ENCODE measurements at places on chromosomes 1 and 21. TPM values are rescaled to one million over a fixed set of nuclear protein-coding genes. Genes with fewer than 3 reads are reported as not detected.

DNA sequence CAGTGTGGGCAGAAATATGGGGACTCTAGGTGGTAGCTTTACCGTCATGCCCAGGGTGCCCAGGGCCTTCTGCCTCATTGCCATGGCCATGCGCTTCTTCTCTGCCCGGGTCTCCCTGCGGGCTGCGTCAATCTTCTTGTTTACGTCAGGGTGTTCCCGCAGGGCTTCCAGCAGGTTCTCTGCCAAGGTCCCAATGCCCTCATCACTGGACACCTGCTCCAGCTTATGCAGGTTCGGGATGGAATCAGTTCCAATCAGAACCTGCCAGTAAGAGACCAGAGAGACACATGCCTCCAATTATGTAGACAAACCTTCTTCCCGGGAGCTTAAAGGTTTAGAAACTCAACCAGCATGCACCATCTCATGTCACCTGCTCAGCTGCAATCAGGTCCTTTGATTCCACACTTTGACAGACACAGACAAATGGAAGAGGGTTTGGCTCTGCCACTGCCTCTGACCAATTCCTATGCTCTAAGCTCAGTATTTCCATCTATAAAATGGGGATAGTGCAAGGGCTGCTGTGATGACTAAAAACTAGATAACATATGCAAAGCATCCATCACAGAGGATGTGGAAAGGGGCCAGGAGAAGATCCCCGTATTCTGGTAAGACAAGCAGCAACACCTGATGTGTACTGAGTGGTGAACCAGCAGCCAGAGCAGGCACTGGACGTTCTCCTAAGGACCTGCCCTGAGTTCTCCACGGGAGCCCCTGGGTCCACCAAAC, 121.2 kb downstream of the UBR4 start:
- no peak for DNase-seq

- peak; percentile 1 for DNase-seq
These were observed 271.7 kb upstream of the SNX7 start for GRCh38 chr1:98389809-98390208.

DNA sequence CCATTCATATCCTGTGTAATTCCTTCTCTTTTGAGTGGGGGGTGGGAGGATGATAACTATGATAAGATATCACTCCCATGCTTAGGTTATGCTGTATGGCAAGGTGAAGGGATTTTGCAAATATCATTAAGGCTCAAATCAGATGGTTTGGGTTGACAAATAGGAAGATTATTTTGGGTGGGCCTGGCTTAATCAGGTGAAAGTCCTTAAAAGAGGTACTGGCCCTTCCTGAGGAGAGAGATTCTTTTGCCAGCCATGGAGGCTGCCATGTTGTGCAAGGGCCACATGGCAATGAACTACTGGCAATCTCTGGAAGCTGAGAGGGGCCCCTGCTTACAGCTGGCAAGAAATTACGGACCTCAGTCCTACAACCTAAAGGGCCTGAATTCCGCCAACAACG, 174.6 kb upstream of the FOXD3 start:
- DNase-seq = no peak

DNA sequence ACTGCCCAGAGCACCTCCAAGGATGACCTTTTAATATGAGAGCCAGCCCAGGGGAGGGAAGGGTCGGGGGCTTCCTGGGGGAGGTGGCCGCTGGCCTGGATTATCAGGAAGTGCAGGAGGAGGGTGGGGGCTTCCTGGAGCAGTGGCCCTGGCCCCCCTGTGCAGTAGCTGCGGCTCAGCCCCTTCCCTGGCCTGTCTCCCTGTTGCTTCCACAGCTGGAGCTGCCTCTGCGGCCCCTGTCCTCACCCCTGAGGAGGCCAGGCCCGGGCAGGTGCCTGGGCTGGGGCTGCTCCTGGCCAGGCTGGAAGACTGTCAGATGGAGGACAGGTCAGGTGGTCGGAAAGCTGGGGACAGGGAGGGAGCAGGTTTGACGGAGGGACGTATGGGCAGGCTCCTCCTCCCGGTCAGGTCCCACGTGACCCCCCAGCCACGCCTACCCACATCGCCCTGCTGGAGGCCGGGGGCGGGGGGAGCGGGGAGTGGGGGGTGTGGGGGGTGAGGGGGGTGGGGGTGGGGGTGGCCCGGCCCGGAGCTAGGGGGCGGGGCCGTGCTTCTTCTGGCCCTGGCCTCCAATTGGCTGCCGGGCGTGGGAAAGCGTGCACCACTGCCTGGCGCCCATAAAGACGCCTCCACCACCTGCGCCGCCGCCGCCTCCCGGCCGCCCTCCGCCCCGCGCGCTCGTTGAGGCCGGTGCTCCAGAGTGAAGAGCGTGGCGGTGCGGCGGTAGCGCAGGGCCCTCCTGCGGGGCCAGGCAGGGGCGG, 10.2 kb upstream of the TNFRSF14 start:
- peak; percentile 37 for DNase-seq

DNA sequence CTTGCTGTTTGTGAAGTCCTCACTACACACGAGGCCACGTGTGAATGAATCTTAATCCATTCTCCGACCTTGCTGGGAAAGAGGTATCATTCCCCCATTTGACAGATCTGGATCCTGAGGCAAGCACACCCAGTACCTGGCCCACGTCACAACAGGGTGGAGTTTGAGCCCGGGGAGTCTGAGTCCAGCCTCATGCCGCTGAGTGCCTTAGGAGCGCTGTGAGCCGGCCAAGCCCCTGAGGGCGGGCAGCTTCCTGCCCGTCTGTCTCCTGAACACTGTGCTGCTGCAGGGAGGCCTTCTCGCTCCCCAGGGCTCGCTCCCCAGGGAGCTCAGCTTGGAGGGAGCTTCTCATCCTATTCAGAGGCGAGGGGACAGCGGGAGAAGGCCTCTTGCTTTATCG, 29.7 kb downstream of the SLC45A1 start:
- no peak for DNase-seq

DNA sequence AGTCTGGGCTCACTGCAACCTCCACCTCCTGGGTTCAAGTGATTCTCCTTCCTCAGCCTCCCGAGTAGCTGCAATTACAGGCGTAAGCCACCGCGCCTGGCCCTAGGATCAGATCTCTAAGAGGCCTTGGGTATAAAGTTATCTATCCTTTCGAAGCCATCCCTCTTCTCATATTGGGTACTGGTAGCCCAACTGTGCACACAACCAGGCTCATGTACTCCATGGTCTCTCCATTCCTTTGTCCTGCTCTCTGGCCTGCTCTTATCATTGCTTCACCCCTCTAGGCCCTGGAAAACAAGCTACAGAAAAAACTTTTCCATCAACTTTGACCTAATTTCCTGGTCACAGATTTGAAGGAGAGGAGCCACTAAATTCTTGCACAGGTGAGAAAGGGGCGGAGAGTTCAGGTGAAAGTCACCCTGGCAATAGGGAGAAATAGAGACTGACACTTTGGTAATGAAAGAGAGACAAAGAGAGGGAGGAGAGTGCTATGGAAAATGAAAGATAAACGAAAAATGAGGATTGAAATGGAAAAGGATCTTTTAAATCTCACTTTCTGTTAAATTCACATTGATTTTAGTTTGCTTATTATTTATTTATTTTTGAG, 6.0 kb downstream of the TXNIP start:
- DNase-seq = no peak

DNA sequence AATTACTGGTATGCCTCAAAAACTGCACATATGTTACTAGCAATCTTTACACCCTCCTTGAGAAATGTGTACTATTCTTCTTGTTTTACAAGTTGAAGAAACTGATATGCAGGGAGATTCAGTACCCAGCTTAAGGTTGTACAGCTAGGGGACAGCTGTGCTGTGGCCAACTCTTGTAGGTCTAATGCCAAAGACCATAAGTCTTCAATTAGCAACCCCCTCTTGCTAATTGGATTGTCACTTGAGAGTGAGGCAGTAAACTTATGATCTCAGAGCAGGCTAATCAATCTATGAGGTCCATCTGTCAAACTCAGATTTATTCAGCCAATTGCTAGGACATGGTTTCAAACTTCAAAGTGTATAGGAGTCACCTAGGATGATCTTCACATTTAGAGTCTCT, 492.0 kb upstream of the USP24 start:
- DNase-seq = no peak

DNA sequence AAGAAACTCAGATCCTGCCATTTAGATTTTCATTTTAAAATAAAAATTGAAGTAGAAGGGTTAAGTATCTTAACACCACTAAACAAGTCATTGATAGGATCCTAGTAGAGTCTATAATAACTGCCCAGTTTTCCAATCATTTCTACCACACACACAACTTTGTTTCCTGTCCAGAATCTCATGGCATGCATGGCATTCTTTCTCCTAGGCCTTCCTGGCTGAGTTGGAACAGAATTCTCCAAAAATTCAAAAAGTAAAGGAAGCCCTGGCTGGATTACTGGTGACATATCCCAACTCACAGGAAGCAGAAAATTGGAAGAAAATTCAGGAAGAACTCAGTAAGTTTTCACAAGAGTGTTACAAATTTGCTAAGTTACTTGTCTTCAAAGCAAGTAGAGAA, 111.4 kb upstream of the BMP8A start:
- DNase-seq = no peak

GRCh38 chr1:59045137-59045536, 251.8 kb upstream of the FGGY start:
- no peak for DNase-seq

- DNase-seq = no peak
These were observed 381.4 kb upstream of the ZRANB2 start for GRCh38 chr1:71462247-71462646.

DNA sequence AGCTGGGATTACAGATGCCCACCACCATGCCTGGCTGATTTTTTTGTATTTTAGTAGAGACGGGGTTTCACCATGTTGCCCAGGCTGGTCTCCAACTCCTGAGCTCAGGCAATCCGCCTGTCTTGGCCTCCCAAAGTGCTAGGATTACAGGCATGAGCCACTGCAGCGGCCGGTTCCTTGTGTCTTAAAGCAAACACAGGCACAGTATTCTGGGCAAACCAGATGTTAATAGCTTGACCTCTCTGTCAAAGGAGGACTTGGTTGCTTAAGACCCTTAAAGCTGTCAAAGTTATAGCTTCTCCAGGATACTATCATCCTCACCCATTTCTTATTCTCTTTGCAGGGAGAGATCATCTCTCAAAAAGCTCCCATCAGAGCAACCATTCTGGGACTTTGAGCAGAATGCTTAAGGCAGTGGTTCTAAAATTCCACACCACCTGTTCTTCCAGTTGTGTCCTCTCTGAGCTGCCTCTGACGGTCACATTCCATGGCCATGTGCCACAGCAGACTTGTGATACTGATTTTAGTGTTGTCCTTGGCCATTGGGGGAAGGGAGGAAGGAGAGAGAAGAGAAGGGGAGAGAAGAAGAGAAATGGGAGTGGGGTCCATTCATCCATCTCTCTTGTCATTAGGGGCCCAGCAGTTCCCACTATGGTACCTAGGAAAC, 81.8 kb downstream of the PBX1 start:
- no peak for DNase-seq

GRCh38 chr1:6179564-6180175, 451 bp downstream of the CHD5 start:
- no peak for DNase-seq

GRCh38 chr1:4021136-4021973, 121.3 kb upstream of the C1orf174 start:
- DNase-seq = no peak

DNA sequence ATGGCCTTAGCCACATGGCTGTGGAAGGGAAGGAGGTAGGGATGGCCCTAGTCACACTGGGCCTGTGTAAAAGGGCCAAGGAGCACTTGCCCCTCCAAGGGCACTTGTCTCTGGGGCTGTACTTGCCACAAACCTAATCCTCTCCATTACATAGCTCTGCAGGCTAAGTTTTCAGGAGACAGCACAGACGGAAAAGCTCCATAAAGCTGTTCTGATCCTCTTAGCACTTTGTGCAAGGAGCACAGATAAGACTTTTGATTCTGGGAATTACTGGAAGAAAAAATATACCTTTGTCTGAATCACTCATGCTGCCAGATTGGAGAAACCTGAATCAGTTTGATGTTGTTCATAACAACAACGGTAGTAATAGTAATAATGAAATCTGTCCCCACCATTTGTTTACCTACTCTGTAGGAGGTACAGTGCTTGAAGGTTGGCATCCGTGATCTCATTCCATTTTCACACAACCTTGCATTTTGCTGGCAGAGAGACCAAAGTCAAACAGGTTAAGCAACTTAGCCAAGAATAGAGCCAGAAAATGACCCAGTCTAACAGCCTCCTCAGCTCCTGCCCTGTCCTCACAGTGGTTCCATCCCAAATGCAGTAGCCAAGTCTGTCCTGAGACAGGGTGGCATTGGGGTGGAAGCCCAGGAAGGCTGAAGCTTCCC, 207.1 kb downstream of the ROR1 start:
- no peak for DNase-seq

DNA sequence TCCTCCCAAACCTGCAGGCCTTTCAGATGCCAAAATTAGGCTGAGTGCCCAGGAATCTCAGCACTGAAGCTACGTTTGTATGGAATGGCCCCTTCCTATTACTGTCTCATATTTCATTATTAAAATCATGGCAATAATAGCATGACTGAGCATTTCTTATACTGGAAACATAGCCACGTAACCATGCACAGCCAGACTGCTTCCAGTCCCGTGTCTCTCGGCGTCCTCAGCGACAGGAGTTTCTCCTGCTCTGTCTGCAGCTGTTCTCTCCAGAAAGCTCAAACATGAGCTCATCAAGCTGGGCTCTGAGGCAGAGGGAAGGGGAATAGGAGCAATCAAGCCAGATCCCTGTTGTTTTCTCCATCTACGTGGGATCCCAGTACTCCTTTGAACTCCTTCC, 104.0 kb downstream of the CDC7 start:
- DNase-seq = no peak

DNA sequence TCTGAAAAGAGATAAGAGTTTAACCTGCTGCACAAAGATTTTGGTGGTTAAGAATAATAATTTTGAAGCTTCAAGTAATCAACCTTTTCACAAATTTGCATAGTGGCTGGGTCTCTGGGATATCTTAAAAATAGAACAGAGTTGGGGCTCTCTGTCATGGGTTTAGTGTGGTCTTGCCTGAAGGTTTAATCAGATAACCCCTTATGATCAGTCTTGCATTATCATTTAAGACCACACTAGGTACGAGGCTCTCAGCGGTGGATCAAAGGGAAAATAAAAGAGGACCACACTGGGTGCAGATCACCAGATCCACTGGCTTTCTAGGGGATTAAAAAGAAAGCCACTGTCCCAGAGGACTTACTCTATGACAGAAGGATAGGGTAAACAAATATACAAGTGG, 19.5 kb downstream of the LRRC8C start:
- DNase-seq = no peak

GRCh38 chr1:71210718-71211117, 129.9 kb upstream of the ZRANB2 start:
- no peak for DNase-seq

GRCh38 chr1:184664042-184664660, 90.5 kb downstream of the EDEM3 start:
- DNase-seq = peak; percentile 62

- DNase-seq = no peak
These were observed 128.2 kb downstream of the RYR2 start for GRCh38 chr1:237170149-237170548.

GRCh38 chr1:160206421-160207117, 1.4 kb downstream of the PEA15 start:
- peak; percentile 70 for DNase-seq

- no peak for DNase-seq
These were observed 23.7 kb upstream of the ETV3 start for GRCh38 chr1:157161901-157162300.

GRCh38 chr1:47711184-47711847, 273.5 kb downstream of the FOXD2 start:
- DNase-seq = no peak

- no peak for DNase-seq
These were observed 36.7 kb downstream of the CAPN2 start for GRCh38 chr1:223748773-223749733.

CASQ1 gene
- total RNA-seq = not detected

KLF17 gene
- not detected for total RNA-seq

HES5 gene
- not detected for total RNA-seq

HSD3B1 gene
- total RNA-seq = not detected

TMPRSS3 gene
- total RNA-seq = not detected

INSRR gene
- total RNA-seq = not detected

RUNX1 gene
- total RNA-seq = 5.3 TPM

ST6GALNAC5 gene
- not detected for total RNA-seq

All from MG63 (cell line).